ENCODE measurements at places on chromosomes 7 and 10.

DNA sequence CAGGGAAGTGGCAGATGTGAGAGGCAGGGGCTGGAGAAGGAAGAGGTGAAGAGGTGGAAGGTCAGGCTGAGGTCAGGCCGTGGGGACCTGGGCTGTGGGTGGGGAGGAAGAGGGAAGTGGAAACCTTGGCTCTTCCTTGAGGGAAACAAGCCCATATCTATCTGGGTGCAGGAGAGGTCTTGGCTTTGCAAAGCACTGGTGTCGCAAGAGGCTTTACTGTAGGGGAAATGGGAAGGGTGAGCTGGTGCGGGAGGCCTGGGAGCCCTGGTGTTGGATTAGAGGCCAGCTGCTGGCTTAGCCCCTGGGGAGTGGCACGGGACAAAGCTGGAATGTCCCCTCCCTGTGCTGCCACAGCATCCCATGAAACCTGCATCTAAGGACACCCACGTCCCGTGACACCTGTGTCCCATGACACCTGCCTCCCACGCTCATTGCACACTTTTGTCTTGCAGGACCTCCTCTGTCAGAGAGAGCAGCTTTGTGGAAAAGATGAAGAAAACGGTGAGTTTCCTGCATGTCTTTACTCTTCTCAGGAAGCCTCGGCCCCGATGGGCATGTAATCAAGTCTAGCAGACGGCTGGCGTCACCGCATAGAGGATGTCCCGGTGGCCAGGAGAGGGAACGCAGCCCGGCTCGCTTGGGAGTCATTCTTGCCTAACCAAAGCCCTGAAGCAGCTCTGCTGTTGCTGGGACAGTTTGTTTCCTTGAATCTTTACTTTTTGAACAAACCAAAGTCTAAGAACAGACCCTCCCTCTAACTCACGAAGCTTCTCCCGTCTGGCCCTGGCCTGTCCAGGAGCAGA is 22.2 kb downstream of the TMEM120A start:
- no peak for DNase-seq

GRCh38 chr10:48716416-48716815 is 31.7 kb downstream of the WDFY4 start:
- no peak for DNase-seq

DNA sequence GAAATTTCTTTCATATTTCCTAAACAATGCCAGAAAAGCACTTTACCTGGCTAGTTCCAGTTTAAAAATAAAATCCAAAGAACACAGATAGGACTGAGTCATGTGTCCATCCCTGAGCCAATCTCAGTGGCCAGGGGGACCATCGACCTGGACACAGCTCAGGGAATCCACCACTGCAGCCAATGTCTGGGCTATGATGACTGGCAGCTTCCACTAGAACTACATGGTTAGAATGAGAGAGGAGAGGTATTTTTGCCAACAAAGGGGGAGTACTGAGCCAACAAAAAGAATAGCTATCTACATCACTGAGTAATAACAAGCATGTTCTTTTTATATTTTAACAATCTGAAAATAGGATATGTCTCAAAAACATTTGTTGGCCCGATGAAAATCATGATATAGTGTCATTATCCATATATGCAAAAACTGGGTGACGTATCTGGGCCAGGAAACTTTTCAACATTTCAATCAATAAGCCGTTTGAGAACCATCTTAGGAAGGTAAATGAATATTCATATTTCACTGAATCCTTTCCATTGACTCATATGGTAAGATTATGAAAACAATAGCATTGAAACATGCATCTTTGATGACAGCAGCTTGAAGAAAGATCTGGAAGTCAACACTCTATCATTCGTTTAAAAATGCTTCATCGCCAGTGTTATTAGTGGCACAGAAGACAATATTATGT is 104.0 kb downstream of the TPK1 start:
- DNase-seq: no peak

- DNase-seq: peak; percentile 40
These were observed 240.9 kb upstream of the KAT6B start for GRCh38 chr10:74585231-74586087.

- DNase-seq: peak; percentile 18
These were observed 1.2 kb upstream of the SGCE start for GRCh38 chr7:94656925-94657731.

DNA sequence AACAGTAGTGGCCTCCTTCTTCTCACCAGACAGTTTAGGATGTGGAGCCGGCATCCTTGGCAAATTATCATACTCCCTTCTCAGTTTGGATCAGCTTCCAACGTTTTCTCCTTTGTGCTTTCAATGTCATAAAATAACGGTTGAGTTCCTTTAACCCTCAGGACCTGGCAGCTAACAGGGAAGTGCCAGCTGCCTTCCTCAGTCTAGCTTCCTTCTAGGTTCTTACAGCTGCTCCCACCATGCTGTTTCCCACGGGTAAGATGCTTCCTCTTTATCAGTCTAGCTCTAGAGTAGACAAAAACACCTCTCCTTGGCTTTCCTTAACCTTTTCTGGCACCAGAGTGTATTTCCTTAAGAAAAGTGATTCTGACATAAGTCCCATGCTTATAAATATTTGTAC is 33.2 kb downstream of the BLVRA start:
- no peak for DNase-seq

DNA sequence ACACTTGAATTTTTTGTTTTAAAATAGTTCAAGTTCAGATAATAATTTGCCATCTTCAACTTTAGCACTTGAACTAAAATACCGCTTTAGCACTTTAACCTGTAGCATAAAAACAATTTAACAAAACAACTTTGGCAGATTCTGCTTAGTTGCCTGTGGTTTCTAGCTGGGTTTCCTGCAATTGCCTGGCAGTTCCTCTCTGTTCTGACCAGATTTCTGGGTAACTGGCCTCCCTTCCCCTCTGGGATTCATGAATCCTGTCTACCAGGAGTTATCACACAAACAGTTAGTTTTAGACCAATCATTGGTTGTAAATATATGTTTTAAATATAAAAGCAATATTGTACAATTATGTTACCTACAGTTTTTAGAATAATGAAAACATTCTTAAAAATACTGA is 89.8 kb upstream of the HDAC9 start:
- no peak for DNase-seq

DNA sequence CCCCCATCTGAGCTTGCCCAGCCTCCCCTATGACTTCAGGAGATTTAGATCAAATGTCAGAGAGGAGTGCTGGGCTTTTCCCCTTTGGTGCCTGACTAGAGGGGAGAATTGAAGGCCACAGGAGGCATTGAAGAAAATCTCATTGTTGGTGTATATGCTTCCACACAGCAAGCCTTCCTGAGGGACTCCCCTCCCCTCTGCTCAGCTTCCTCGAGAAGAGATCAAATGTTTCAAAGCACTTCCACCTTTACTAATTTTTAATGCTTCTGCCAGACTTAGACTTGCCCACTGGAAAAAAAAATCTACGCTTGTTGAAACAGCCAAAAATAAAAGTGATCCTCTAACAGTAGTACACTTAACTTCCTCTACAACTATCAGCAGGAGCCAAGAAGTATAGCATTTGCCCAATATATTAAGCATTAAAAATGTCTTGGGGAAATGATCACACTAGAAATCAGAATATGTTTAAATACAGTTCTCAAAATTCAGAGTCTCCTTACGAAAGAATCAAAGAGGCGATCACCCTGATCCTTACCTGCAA is 79.3 kb downstream of the FZD1 start:
- DNase-seq: no peak

Measured in T-helper 2 cell (primary cell).